B cell (primary cell): ENCODE measurements at places on chromosomes 4 and X. TPM values are rescaled to one million over a fixed set of nuclear protein-coding genes. Genes with fewer than 3 reads are reported as not detected.
A peak's percentile ranks its signal among the peaks of the same experiment; 100 is the strongest.

DNA sequence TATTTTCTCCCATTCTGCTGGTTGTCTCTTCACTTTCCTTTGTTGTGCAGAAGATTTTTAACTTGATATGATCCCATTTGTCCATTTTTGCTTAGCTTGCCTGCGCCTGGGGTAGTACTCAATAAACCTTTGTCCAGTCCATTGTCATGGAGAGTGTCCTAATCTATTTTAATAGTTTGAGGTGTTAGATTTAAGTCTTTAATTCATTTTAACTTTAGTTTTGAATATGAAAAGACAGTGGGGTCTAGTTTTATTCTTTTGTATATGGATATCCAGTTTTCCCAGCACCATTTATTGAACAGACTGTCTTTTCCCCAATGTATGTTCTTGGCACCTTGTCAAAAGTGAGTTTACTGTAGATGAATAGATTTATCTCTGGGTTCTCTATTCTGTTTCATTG, 76.0 kb upstream of the ITM2A start:
- DNase-seq: no peak

- no peak for DNase-seq
These were observed 17.1 kb downstream of the HSD17B13 start for GRCh38 chr4:87305562-87305961.

DNA sequence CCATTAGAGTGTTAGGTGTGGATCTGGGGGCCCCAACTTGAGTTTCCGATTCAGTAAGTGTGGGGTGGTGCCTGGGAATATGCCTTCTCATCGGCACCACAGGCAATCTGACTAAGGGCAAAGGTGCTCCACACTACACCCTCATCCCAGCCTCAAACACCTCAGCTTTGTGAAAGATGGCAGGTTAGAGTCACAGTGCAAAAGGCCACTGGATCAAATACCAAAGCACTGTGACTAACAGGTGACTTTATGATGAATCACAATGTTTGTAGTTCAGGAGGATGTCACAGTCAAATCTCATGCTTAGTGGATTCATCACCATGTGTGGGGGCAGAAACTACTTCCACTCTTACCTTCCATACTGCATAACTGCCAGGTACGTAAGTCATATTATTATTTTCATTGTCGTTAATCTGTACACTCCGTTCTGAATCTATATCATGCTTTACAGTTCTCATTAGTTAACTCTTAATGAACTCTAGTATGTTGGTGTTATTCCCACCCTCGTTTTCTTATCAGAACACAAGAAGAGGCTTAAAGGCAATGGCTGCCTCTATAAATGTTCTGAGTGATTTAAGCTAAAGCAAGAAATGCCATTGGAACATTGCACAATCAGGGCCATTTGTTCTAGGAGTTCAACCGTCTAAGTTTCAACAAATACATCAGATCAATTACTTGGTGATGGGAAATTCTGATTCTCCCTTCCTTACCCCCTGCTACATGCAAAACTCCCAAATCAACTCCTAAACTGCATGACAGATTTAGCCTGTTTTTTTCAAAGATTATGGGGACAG, 50.2 kb downstream of the PRKG2 start:
- no peak for DNase-seq

Gene OTC
- not detected in 2 replicates for total RNA-seq

Gene NLRP2B
- not detected in 2 replicates for total RNA-seq

DNA sequence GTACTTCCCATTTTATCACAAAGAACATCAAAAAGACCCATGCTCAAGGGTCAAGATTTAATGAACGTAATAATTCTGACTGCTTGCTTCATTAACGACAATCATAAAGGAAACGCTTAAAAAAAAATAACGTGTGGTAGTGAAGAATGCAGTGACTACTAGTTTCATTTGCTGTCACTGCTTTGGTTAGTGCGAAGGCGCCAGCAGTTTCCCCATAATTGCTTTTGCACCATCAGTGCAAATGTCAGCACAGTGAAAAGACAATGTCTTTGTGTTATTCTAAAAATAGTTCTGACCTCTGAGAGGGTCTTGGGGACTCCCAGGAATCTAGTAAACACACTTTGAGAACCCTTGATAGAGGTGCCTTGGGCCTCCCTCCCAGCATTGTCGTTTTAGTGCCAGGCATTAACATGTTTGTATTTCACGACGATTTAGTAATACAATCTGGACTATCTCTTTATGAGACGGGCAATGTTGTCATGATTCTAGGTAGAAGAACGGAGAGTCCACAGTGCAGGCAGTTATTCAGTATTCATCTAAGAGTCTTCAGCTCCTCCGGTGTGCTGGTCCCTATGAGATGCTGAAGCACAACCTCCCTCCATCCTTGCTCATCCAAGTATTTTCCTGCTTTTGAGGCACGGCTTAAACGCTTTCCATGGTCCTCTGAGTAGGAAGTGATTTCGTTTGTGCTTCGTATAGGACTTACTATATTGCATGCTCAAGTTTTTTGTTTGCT, 71.0 kb downstream of the AFF1 start:
- DNase-seq: peak; percentile 58

DNA sequence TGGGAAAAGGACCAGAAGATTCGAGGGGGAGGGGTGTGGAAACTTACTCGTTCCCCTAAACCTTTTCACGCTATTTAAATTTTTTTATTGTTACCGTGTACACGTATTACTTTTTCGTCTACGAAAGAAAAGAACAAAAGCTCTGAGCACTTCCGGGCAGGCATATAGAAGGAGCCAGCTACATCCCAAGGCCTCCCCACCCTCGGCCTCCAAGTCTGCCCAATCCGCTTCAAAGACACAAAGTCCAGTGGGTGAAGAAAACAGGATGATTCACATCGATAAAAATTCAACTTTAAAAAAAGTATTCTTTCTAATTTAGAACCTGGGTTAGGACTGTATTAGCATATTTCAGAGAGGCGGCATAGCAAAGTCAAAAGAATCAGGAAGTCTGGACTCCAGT, 23.1 kb downstream of the SEL1L3 start:
- DNase-seq: no peak

- no peak for DNase-seq
These were observed 39.0 kb upstream of the RASL11B start for GRCh38 chr4:52822972-52823701.

DNA sequence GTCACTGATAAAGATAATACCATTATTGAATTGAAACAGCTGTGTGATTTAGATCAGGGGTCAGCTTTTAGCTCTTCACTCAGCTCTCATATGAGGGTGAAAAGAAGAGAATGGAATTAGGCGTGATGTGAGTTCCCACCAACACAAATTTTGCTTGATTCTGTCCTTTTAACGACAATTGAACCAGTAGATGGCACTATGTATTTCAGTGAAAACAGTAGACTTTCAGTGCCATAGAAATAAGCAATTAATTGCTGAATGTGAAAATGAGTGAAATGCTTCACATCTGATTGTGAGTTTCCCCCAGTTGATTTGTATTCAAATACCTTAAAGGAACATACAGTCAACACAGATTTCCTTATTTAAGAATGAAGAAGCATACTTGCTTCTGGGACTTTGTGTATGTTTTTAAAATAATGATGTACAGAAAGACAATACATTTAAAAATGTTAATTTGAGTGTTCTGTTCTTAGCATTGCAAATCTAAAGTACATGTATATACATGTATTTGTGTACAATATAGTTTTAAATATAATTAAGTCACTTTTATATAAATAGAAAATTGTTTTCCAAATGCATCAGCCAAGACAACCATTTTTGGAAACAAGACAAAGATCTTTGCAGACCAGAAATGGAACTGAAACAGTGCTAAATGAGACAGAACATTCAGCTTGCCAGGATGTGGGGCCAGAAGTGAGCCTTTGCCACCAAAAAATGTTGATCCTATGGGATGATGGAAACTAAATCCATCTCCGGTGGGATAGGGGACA, 178.8 kb downstream of the SNCA start:
- DNase-seq: no peak

Gene MAGEA8
- total RNA-seq: not detected in 2 replicates

Gene TLL1
- not detected in 2 replicates for total RNA-seq

DNA sequence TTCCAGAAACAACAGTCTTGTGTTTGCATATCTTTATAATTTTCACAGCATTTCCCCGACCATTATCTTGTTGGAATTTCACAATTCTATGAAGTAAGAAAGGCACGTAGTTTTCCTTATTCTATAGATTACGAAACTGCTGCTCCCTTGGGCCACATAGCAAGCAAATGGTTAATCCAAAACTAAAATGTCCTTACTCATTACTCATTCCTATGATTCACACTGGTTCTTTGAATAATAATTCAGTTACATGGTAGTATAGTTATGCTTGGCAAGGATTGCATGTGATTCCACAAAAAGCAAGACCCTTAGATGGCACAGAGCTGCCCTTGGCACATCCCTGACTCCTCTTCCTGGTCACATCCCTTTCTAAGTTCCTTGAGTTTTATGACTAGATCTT, 51.2 kb downstream of the OR13H1 start:
- DNase-seq: no peak

Gene SYAP1
- 18.0 and 18.3 TPM in 2 replicates for total RNA-seq

GRCh38 chr4:8662776-8663175, 70.2 kb downstream of the CPZ start:
- no peak for DNase-seq

DNA sequence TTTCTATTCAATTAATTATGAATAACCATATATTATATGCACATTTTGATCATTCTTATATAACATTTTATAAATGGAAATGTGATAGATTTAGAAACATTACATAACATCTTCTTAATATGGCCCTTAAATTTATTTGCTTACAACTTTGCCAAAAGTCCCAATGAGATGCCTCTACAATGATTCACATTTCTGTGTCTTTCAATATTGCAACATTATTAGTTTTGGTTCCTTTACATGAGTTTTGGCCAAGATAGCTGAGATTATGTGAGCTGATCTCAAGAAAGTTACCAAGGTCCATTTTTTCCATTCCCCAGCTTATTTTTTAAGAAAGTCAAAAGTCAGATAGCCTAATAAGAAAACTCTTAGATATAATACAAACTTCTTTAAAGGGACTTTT, 361.2 kb downstream of the PCDH7 start:
- no peak for DNase-seq

Gene MID2
- 4.2 and 5.8 TPM in 2 replicates for total RNA-seq

- no peak for DNase-seq
These were observed 140.0 kb downstream of the IDS start for GRCh38 chrX:149365061-149365460.
